ENCODE measurements at places on chromosomes 13 and 19. TPM values are rescaled to one million over a fixed set of nuclear protein-coding genes. Genes with fewer than 3 reads are reported as not detected.

CD37 gene
- not detected for total RNA-seq

TMPRSS9 gene
- total RNA-seq: not detected

NPAS1 gene
- 0.13 TPM for total RNA-seq

KCNN1 gene
- total RNA-seq: not detected

FPR3 gene
- total RNA-seq: under 0.01 TPM

Measured in aortic smooth muscle cell (primary cell).